HepG2 (cell line): ENCODE measurements at places on chromosomes 11 and 22. TPM values are rescaled to one million over a fixed set of nuclear protein-coding genes. Genes with fewer than 3 reads are reported as not detected.

- no peaks in the 10 kb centered on the region for H3K4me1 ChIP-seq
- H3K27me3 ChIP-seq = no peaks in the 10 kb centered on the region
- H3K36me3 ChIP-seq = no peaks in the 10 kb centered on the region
- no peak for DNase-seq
- no peak overlapping the region for H3K27ac ChIP-seq
Observed at GRCh38 chr11:88813233-88813915, 252.4 kb downstream of the GRM5 start.

- no peaks in the 10 kb centered on the region for H3K4me1 ChIP-seq
- H3K36me3 ChIP-seq = no peaks in the 10 kb centered on the region
- no peak for DNase-seq
- no peak overlapping the region for H3K27ac ChIP-seq
- H3K27me3 ChIP-seq = no peaks in the 10 kb centered on the region
Observed at GRCh38 chr11:123392844-123393243, 37.2 kb upstream of the GRAMD1B start.

DNA sequence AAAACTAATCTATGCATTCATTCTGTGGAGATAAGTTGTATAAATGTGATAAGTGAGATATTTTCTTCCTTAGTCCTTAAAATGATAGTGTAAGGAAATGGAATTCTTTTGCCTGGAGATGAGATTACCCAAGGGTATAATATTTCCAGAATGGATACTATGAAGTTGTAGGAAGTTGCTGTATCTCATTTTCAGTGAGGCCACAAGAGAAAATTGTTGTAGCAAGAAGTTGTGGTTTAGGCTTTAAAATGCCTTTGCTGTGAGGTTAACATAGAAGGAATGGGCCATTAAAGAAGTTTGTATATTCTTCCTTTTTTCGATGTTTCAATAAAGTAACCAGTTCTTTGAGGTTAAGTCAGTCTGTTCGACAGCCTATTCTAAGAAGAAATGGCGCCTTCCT lies 50.7 kb upstream of the LIN7C start:
- no peak overlapping the region for H3K27ac ChIP-seq
- H3K36me3 ChIP-seq = no peaks in the 10 kb centered on the region
- DNase-seq = no peak
- H3K4me3 ChIP-seq = no peak overlapping the region
- H3K27me3 ChIP-seq = no peaks in the 10 kb centered on the region; the same call in 1 of the 2 replicates

MS4A6A gene
- not detected in 2 replicates for total RNA-seq

GRCh38 chr11:130672911-130673310 lies 224.5 kb downstream of the ADAMTS15 start:
- H3K4me1 ChIP-seq = no peaks in the 10 kb centered on the region
- H3K27ac ChIP-seq = no peak overlapping the region
- DNase-seq = no peak
- H3K4me3 ChIP-seq = no peak overlapping the region
- H3K27me3 ChIP-seq = no peaks in the 10 kb centered on the region
- no peaks in the 10 kb centered on the region for H3K36me3 ChIP-seq
